Hepatocyte (in vitro differentiated cells): ENCODE measurements at places on chromosomes 12 and 14. TPM values are rescaled to one million over a fixed set of nuclear protein-coding genes. Genes with fewer than 3 reads are reported as not detected.

The PPP1R1A gene
- 14.0 and 19.9 TPM in 2 replicates for total RNA-seq

DNA sequence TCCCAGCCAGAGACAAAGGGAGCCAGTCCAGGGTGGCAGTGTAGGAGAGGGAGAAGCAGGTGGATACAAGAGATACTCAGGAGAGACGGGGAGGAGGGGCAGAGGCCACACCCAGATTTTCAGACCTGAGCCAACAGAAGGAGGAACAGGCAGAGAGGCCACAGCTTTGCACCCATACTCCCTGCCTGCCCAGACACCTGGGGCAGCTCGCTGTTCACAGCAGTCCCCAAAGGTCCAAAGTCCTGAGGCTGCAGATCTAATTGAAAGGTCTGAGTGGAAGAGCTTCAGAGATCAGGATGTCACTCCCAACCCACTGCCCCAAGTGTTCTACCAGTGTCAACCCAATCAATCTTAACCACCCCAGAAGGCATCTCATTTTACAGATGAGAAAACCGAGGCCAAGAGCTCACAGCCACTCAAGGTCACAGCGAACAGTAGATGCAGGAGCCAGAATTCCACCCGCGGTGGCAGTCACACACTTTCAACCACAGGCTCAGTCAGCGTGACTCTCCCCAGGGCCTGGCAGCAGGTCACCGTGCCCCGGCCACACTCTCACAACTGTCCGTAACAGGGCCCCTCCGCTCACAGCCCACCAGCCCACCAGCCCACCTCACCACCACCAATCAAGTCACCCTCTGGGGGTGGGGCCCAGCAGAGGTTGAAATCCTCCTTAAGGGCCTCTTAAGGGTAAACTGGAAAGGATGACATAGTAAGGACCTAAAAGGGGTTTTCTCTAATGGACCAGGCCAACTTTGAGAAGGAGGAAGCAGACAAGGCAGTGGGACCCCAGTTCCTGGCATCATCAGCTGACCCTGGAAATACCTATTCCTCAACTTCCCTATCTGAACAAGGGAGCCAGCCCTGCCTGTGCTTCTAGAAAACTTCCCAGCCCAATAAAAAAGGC is 33.3 kb downstream of the ACTN1 start:
- H3K27me3 ChIP-seq = no peaks in the 10 kb centered on the region
- H3K36me3 ChIP-seq = no peaks in the 10 kb centered on the region
- H3K4me3 ChIP-seq = no peak overlapping the region
- H3K27ac ChIP-seq = peak overlapping the region; percentile 51
- peaks cover 59% of the 10 kb centered on the region for H3K4me1 ChIP-seq
- DNase-seq = no peak

GRCh38 chr14:50773632-50774541 is 57.1 kb downstream of the NIN start:
- no peaks in the 10 kb centered on the region for H3K36me3 ChIP-seq
- H3K27ac ChIP-seq = no peak overlapping the region
- no peak overlapping the region for H3K4me3 ChIP-seq
- peaks cover 7% of the 10 kb centered on the region for H3K4me1 ChIP-seq
- DNase-seq = peak; percentile 54

- no peaks in the 10 kb centered on the region for H3K27me3 ChIP-seq
- peaks cover 20% of the 10 kb centered on the region for H3K4me1 ChIP-seq
- peak; percentile 56 for DNase-seq
- no peak overlapping the region for H3K4me3 ChIP-seq
- peak overlapping the region; percentile 39 for H3K27ac ChIP-seq
- no peaks in the 10 kb centered on the region for H3K36me3 ChIP-seq
These were observed 21.9 kb upstream of the PTGR2 start for GRCh38 chr14:73829526-73830431.

GRCh38 chr12:115232455-115233156 is 548.6 kb upstream of the TBX3 start:
- no peaks in the 10 kb centered on the region for H3K36me3 ChIP-seq
- no peak overlapping the region for H3K27ac ChIP-seq
- peaks cover 18% of the 10 kb centered on the region for H3K4me1 ChIP-seq

DNA sequence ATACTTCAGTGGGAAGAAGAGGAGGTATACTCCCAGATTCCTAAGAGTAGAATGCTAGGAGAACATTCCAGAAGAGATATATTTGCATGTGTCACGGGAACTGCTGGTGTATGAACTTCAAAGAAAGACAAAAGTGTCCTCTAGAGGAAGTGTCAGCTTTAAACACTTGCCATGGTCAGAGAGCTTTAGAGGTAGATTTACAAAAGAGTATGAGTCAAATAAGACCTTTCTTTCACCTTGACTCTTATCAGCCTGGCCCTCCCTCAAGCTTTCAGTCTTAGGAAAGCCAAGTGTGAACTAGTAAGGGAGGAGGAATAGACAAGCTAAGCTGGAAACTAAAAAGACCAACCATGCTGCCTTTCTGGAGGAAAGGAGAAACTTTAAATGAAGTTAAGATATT is 34.7 kb downstream of the COX8C start:
- no peaks in the 10 kb centered on the region for H3K4me1 ChIP-seq
- H3K27me3 ChIP-seq = peaks cover 6% of the 10 kb centered on the region
- DNase-seq = peak; percentile 15
- no peak overlapping the region for H3K27ac ChIP-seq

- DNase-seq = no peak
- H3K4me3 ChIP-seq = no peak overlapping the region
- peaks cover 10% of the 10 kb centered on the region for H3K27me3 ChIP-seq
- no peaks in the 10 kb centered on the region for H3K4me1 ChIP-seq
- no peaks in the 10 kb centered on the region for H3K36me3 ChIP-seq
- no peak overlapping the region for H3K27ac ChIP-seq
These were observed 984.0 kb upstream of the TMEM132C start for GRCh38 chr12:127282786-127283565.

The RTL1 gene
- 1.5 and 2.6 TPM in 2 replicates for total RNA-seq

DNA sequence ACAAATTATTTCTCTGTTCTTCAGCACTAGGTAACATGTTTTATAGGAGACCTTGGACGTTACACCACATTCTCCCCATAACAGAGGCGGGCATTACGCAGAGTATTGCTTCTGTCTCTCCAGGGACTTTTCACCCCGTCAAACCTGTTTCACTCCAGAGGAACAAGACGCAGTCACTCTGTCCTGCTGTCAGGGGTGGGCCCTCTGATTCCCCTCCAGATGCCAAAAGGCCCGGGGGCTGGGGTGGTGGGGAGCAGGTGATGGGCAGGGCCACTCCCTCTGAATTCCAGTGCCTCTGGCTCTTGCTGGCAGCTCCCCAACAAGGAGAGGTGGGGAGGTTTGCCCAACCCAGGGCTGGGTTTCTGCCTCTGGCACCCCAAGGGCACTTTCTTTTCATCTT is 71.9 kb downstream of the NTF3 start:
- peak overlapping the region; percentile 0 for H3K27ac ChIP-seq
- DNase-seq = peak; percentile 59
- H3K4me1 ChIP-seq = peaks cover 32% of the 10 kb centered on the region
- H3K27me3 ChIP-seq = no peaks in the 10 kb centered on the region
- no peaks in the 10 kb centered on the region for H3K36me3 ChIP-seq
